ENCODE measurements at places on chromosomes 1 and 21.

GRCh38 chr1:165010418-165011070 lies 346.0 kb downstream of the LMX1A start:
- DNase-seq = no peak

GRCh38 chr1:234586892-234587485 lies 23.0 kb downstream of the IRF2BP2 start:
- no peak for DNase-seq

DNA sequence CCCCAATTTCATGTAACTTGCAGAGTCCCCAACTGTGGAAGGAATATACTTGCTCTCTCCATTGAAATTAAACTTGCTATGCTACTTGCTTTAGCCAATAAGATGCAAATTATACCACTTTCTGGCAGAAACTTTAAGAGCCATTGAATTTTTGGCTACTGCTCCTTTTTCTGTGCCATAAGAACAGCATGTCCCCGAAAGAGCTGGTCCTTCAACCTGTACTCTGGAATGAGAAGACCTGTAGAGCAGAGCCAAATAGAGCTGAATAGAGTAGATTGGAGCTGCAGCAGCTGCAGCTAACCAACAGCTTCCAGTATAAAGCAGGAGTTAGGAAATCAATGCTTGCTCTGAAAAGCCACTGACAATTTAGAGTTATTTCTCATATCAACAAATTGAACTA lies 472.3 kb upstream of the B3GALT2 start:
- no peak for DNase-seq

DNA sequence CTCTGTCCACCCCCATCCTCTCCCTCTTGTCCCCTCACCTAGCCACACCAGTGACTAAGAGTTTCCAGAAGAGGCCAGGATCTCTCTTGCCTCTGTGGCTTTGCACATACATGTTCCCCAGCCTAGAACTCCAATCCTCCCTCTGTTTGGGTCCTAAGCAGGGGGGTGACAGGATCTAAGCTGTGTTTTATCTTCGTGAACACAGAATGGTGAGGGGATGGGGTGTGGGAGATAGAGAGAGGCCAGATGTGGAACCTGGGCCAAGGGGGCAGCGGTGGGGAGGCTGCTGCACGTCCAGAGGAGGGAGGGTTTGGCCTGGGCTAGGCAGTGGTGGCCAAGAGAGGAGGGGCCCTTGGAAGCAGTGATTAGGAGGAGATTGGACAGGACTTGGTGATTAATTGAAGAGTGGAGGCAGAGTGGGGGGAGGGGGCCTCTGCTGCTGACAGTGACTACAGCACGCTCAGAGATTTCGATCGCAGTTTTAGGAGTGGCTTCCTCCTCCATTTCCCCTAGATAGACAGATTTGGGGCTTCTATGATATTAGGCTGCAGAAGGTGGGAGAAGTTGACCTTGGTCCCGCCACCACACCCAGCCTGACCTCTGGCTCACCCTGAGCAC lies 17.1 kb upstream of the ADGRB2 start:
- no peak for DNase-seq

DNA sequence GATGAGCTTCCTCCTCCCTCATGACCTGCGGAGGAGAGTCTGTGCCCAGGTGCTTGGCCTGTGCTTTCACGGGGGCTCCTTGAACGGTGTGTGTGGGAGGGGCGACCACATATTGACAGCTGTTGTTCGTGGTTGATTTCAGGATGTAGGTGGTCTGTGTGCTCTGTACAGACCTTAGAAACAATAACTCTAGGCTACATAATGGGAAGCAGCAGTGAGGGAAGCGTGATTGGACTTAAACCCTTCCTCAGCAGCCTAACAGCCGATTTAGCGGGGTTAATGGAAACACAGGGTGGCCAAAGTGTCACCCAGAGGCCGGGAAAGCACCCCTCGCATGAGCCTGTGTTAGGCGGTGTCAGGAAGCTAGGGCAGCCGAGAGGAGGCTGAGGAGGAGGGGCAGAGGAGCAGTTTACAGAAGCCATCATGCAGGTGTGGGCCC lies 56.0 kb downstream of the TBCE start:
- no peak for DNase-seq

DNA sequence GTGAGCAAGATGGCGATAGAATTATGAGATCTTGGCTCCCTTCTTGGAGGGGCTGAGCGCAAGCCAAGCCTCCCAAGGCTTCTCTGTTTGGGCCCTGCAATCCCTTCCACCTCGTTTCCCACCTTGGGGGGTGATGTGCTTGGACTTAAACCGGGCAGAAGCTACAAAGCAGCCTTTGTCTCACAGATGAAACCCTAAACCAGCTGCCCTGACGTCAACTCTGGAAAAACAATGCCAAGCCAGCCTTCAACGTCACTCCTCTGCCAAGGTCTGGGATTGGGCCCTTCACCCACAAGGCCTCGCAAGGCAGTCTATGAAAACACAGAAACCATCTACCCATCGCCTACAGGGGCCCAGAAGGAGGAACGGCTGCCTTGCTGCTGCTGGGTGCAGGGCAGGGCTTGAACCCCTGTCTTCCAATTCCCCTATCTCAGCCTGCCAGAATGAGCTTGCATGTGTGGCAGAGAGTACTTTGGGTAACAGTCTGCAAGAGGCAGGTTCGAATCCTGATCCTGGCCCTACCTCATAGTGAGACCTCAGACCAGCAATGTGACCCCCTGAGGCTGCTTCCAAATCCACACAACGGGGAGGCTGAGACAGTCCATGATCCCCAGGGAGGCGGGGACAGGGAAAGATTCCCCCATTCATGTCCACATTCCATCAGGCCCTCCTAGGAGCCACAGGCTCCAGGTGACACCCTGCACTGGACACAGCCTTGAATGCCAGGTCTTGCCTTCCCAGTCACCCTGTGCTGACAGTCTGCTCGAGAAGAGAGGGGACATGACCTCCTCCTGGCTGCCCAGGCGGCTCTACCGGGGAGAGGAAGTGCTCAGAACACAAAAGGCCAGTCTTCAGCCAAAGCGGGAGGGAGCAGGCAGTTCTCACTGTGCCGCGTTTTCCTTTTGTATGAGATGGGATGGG lies 15.0 kb downstream of the IFFO2 start:
- DNase-seq = no peak

- no peak for DNase-seq
Observed at GRCh38 chr1:19101244-19101643, 108.8 kb downstream of the UBR4 start.

DNA sequence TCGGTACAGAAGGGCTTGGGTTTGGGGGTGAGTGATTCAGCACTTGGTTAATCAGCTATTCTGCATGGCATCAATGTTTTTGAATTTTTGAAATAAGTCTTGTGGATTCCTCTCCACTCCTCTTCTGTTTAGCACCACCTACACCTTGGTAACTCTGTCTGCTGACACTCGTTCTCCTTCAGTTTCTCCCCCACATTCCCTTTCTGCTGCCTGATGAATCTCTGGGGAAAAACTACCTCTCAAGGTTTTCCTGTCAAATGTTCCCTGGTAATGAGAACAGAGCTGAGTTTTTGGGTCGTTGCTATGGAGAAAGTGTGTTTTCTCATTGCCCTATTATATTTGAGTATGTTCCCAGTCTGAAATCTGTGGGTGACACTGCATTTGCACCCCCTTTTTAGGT lies 108.2 kb downstream of the GABPA start:
- no peak for DNase-seq

- peak; percentile 17 for DNase-seq
Observed at GRCh38 chr1:30760596-30761324, 3.2 kb upstream of the LAPTM5 start.

- no peak for DNase-seq
Observed at GRCh38 chr1:193060406-193060805, 994 bp downstream of the RO60 start.

- DNase-seq = no peak
Observed at GRCh38 chr1:23930861-23931490, 17.8 kb upstream of the CNR2 start.

GRCh38 chr1:201656311-201657032 lies 117.5 kb downstream of the NAV1 start:
- DNase-seq = peak; percentile 56

DNA sequence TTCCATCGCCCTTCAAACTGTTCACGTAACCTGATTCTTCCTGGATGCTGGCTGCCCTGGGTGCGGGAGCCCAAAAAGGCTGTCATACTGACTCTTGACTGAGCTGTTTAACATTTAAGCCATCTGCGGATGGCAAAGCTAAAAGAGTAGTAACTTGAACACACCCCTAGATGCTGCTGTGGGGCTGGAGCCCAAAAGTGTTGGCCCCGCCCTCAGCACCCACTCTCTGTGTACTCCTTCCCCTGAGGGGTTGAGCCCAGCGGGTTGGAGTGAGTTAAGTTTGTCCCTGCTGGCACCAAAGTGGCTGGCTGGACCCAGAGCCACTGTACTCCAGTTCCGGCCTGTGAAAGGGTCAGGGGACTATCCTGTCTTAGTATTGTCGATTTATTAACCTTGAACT lies 640.6 kb downstream of the PTPRU start:
- DNase-seq = no peak

- DNase-seq = no peak
Observed at GRCh38 chr1:14970115-14970798, 183.3 kb upstream of the TMEM51 start.

- peak; percentile 78 for DNase-seq
Observed at GRCh38 chr1:44036409-44037139, 5.3 kb upstream of the SLC6A9 start.

DNA sequence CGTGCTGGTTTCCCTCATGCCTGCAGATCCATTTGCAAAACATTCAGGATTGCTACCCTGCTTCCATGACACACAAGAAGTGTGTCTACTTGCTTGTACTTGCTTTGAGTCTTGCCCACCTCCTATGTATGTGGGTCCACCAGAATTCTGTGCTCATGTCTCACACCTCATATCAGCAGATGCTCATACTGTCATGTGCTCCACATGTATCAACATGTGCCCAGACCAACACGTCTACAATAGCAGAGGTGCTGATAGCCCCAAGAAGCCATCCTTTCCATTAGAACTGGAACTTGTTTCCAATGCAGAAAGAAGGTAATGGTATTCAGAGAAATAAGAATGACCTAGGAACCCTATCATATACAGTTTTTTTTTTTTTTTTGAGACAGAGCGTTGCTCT lies 27.9 kb upstream of the MYOC start:
- DNase-seq = no peak

- DNase-seq = no peak
Observed at GRCh38 chr1:36796733-36797132, 237.6 kb downstream of the GRIK3 start.

DNA sequence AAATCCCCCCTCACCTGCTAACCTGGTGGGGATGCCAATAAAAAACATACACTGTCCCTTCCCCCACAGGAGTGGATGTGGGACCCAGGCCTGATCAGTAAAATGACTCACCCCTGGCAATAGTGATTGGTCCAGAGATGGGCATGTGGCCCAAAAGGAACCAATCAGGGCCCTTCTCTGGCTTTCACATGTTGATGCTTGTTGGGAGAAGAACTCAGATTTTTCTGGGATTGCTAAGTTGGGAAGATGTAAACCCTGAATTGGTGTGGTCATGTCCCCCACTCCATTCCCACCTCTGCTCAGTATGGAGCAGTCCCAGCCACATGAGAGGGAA lies 43.6 kb upstream of the ACTL8 start:
- no peak for DNase-seq

- DNase-seq = no peak
Observed at GRCh38 chr21:40284409-40284808, 417.2 kb downstream of the PCP4 start.

GRCh38 chr1:169118227-169118626 lies 11.7 kb downstream of the ATP1B1 start:
- no peak for DNase-seq

- no peak for DNase-seq
Observed at GRCh38 chr21:33300701-33301631, 23.8 kb upstream of the IFNAR1 start.

DNA sequence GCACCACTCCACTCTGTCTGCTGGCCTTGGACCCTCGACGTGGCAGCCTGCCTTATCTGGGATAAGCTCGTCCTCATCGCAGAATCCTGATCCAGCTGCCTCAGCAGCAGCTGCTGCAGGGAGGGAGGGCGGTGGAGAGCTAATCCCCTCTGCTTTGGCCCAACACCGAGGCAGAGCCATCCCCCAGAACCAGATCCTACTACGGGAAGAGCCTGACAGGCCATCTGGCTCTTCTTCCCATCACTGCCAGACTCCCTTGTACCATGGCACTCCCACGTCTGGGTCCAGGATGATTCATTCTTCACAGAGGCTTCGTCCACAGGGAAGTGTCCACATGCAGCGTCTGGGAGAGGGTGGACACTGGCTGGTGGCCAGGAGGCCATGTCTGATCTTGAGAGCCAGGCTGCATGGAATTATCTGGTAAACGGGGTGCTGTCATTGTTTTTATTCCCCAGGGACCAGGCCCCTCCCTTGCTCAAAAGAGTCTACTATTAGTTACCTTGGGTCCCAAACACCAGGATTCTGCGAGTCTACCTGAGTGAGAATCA lies 14.6 kb upstream of the PKP1 start:
- no peak for DNase-seq

DNA sequence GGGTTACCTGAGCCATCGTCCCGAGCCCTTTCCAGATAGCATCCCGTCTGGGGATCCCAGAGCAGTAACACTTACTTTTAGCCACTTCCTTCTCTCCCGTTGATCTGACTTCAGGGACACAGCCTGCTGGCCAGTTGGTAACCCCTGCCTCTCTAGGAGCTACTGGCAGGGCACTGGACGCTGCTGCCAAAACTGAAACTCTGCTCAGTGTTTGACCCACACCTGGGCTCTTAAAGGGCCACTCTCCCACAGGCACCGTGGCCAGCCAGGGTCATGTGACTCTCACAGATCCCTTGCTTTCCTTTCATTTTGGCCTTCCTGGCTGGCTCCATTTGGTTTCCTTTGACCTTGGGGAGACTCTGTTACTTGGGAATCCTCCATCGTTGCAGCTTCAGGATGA lies at the start of gene PIGR:
TSS of gene PIGR (minus strand) at position 206 of the 400 bp plus-strand sequence. CDS start 5,935 bp downstream, outside the sequence.
- no peak for DNase-seq

- DNase-seq = no peak
Observed at GRCh38 chr1:17023102-17023501, 11.4 kb upstream of the ATP13A2 start.

- peak; percentile 30 for DNase-seq
Observed at GRCh38 chr1:150577557-150578271, 1.7 kb downstream of the MCL1 start.

DNA sequence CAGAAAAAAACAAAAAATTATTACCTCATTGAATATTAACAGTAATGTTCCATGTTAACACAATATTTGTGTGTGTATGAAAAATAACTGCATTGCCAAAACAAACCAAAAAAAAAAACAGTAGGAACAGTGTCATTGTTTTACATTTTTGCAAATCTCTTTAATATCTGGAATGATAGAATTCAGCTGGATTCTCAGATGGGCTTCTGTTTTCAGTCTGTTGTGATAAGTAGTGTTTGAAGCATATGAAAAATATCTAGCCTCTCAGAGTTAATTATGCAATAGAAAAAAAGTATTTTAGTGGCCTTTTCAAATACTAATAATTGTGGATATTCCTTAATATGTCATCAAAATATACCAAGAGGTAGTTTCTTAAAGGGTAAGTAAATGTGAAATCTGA lies 52.9 kb upstream of the RWDD3 start:
- no peak for DNase-seq

DNA sequence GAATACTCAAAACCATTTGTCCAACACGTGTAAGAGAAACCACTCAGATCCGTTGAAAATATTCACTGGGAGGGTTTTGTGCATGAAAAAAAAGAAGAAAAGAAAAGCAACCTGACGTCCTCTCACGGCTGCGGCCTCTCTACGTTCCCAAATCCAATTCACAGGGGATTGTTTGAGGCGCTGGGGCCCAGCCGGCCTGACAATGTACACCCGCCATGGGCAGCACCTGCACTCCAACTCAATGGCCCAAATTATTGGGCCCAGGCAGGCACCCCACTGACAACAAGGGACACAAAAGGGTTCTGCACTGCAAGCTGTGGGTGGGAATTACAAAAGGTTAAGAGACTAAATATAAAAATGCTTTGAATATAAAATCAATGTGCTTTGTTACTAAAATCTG lies 41.5 kb downstream of the MORN1 start:
- peak; percentile 24 for DNase-seq
